Adipocyte (in vitro differentiated cells): ENCODE measurements at places on chromosomes 3 and 15.
A peak's percentile ranks its signal among the peaks of the same experiment; 100 is the strongest.

DNA sequence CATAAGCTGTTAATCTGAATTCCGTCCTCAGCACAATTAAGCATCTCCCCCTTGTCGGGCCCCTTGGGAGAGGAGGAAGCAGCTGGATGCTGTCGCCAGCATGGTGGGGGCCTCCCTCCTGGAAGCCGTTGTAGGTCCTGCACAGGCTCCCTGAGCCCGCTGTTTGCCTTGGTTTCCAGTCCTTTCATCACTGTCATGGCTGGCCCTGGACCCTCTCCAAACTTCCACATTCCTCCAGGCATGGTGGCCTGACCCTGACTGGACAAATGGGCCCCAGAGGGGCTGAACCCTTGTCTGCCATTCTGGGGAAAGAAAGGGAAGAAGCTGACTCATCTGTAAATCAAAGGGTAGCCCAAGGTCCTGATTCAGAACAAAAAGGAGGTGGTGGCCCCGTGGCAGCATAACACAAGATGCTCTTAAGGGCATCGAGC lies 300.5 kb upstream of the LRRFIP2 start:
- no peak for DNase-seq

DNA sequence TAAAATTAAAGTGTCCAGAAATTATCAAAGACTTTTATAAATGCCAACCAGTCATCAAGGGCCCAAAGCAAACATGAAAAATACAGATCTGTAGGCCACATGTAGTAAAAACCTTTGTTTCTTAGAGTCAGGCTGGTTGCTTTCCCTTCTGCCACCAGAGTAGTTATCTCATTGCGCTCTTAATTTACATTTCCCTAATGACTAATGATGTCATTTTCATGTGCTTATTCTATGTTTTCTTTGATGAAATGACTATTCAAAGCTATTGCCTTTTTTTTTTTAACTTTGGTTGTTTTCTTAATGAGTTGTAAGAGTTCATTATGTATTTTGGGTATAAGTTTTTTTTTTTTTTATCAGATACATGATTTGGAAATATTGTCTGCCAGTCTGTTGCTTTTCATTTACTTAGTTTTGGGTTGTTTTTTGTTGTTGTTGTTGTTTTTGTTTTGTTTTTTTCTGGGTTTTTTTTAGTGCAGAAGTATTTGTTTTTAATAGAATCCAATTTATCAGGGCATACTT lies 140.6 kb downstream of the HCN4 start:
- DNase-seq: no peak

- DNase-seq: peak; percentile 68
Measured at GRCh38 chr15:66287461-66288057, 5.8 kb upstream of the DIS3L start.

GRCh38 chr15:41499109-41499851 lies 5.6 kb downstream of the ITPKA start:
- DNase-seq: no peak

DNA sequence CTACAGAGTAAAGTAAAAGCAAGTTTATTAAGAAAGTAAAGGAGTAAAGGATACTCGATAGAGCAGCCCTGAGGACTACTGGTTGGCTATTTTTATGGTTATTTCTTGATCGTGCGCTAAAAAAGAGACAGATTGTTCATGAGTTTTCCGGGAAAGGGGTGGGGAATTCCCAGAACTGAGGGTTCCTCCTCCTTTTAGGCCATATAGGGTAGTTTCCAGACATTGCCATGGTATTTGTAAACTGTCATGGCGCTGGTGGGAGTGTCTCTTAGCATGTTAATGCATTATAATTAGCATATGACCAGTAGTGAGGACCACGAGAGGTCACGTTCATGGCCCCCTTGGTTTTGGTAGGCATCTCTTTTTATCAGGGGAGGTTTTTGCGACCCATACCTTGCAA lies 213.1 kb downstream of the OSBPL10 start:
- no peak for DNase-seq

GRCh38 chr3:189513281-189514117 lies 117.7 kb upstream of the TP63 start:
- no peak for DNase-seq

GRCh38 chr15:41462084-41462795 lies 31.4 kb upstream of the ITPKA start:
- DNase-seq: peak; percentile 14

- no peak for DNase-seq
Measured at GRCh38 chr3:150640256-150640655, 37.1 kb downstream of the SELENOT start.
